ENCODE measurements at places on chromosomes 4 and X.
A peak's percentile ranks its signal among the peaks of the same experiment; 100 is the strongest.

DNA sequence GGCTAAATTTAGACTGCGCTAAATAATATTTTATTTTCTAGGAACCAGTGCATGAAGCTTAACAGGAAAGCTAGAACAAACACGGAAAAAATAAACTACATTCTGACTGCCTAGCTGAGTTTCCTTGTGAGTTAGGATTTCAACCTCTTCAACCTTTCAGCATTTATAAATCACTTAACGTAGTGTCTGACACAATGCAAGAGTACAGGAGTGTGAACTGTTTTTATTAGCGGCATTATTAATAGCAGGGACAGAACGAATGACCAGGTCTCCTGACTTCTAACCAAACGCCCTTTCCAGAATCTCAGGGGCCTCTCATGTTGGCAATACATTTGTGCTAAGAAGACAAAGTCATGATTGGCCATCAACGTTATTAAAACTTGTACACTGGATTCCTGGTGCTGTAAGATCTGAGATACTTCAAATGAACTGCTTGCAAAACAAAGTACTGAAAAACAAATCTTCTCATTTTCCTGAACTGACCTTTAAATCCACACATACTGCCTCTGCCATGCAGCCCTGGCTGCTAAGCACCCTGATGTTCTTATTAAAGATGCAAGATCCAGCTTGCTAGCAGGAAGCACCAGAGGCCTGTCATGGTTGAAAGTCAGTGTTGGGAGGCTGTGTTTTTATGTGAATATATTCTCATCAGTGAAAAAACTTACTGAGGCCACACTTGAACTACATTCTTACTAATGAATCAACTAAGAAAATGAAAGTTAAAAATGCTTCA, 380.4 kb upstream of the CPEB2 start:
- DNase-seq: no peak

GRCh38 chr4:11160288-11160687, 268.4 kb downstream of the HS3ST1 start:
- no peak for DNase-seq

DNA sequence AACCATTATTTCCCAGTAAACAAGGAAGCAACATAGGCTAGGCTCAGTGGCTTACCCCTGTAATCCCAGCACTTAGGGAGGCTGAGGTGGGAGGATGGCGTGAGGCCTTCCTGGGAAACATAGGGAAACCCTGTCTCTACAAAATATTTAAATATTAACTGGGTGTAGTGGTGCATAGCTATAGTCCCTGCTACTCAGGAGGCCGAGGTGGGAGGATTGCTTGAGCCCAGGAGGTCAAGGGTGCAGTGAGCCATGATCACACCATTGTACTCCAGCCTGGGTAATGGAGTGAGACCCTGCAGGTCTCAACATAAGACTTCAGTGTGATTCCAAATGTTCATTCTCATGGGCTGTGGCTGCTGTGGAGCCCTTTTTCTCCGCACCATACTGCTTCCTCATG, 34.9 kb downstream of the FHDC1 start:
- no peak for DNase-seq

- no peak for DNase-seq
These were observed 79.5 kb upstream of the SLIT2 start for GRCh38 chr4:20172070-20172760.

- no peak for DNase-seq
These were observed 17.1 kb upstream of the CT47C1 start for GRCh38 chrX:119055687-119056086.

GRCh38 chrX:16185725-16186136, 18.4 kb downstream of the MAGEB17 start:
- peak; percentile 16 for DNase-seq

- no peak for DNase-seq
These were observed 48.6 kb downstream of the NPY5R start for GRCh38 chr4:163392328-163392727.
